Activated CD4-positive, alpha-beta memory T cell treated with anti-CD3 and anti-CD28 coated beads for 36 hours (primary cell): ENCODE measurements at places on chromosomes 3 and 15.
A peak's percentile ranks its signal among the peaks of the same experiment; 100 is the strongest.

GRCh38 chr15:52960283-52960682 is 170.1 kb upstream of the ONECUT1 start:
- DNase-seq: no peak

DNA sequence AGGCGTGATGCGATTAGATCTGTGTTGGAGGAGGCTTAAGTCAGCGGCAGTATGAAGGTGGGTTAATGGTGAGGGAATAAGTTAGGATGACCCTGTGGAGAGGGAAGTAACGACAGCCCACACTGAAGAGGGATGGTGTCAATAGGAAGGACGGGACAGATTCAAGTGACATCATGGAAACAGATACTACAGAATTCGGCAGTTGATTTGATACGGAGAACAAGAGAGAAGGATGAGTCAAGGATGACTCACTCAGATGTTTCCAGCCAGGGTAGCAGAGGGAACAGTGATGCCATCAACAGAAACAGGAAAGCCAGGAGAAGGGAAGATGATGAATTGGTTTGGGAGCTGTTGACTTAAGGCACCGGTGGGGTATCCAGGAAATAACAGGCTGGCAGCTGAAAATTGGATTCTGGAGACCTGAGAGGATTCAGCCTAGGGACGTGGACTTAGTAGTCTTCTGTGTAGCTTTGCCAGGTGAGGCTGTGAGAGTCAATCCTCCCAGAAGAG is 38.0 kb downstream of the SHC4 start:
- peak; percentile 28 for DNase-seq

- no peak for DNase-seq
Measured at GRCh38 chr3:195094191-195094921, 176.6 kb downstream of the XXYLT1 start.

DNA sequence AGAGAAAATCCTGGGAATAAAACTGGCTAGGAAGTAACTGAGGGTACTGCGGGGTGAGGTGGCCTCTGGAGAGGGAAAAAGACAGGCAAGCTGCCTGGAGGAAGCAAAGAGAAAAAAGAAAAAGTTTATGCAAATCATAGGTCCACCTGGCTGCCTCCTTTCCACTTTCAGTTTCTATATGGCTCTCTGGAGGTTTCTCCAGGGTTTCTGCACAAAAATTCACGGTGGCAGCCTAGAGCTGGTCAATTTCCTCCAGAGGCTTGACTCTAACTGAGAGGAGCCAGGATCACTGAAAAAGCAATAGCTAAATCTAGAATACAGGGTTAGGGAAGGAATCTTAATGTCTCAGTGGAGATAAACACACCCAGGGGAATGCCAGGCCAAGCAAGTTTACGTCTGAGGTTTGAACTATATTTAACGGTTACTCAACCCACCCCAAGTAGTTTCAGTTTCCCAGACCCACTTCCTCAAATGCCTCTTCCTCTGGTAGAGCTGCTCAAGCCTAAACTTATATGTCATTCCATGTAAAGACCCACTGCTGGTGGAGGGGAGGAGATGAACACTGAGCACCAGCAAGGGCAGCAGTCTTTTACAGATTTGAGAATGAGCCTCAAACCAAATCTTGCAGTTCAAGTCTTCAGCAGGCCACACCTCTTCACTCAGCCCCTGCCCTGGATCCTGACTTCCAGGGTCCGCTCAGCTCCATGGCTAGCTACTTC is 5.7 kb downstream of the LYSMD2 start:
- DNase-seq: peak; percentile 45

GRCh38 chr3:5133239-5134018 is 11.3 kb downstream of the ARL8B start:
- DNase-seq: no peak

DNA sequence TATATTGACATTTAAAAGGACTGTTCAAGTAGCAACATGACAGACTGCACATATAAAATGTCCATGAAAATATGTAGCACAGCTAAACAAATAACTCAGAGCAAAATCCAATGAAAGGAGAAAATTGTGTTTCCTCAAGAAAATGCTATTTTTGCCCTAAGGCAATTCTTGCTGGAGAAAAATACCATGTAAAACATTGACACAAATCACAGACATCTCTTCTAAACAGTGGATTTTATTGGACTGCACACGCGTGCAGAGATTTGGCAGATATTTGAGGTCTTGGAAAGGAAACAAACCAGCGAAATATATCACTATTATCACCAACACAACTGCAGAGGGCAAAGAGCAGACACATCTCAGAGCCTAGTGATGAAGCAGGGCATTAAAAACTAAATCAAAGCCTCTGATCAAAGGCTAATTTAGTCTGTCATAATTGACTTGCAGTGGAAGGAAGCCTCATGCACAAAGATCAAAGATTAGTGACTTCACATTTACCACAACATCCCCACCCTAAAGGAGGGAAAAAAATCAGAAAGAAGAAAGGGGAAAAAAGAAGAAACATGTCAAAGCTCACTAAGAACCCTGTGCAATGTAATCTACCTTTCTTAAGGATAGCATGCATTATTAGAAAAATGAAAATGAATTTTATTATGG is 52.4 kb downstream of the CHL1 start:
- DNase-seq: no peak

DNA sequence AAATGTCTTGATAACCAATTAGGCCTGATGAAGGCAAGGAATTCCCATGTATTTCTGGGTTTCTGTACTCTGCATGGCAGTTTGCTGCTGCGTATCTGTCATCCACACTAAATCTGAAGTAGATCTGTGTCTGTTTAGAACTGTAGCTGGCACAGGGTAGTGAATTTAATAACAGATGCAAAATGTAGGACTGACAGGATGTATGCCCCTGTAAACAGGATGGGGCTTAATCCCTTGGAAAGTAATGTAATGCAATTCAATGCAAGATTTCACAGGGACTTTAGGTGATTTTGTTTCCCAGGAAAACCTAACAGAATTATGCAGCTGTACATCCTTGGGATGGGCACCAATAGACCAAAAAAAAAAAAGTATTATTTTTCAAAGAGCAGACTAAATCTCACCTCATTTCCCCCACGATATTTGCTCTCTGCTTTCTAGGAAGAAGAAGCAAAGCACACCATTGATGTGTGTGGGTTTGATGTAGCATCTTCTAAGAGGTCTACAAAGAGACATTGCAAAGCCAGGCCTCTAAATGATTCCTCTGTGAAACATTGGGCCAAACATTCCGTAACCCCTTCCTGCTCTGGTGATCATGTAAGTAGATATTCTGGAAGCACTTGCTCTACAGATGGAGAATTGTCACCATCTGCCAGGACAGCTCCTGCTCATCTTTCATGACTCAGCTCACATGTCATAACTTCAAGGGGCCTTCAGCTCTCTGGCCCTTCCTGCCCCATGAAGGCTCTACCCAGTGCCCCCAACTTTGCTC is 464.3 kb upstream of the RGMA start:
- DNase-seq: no peak

DNA sequence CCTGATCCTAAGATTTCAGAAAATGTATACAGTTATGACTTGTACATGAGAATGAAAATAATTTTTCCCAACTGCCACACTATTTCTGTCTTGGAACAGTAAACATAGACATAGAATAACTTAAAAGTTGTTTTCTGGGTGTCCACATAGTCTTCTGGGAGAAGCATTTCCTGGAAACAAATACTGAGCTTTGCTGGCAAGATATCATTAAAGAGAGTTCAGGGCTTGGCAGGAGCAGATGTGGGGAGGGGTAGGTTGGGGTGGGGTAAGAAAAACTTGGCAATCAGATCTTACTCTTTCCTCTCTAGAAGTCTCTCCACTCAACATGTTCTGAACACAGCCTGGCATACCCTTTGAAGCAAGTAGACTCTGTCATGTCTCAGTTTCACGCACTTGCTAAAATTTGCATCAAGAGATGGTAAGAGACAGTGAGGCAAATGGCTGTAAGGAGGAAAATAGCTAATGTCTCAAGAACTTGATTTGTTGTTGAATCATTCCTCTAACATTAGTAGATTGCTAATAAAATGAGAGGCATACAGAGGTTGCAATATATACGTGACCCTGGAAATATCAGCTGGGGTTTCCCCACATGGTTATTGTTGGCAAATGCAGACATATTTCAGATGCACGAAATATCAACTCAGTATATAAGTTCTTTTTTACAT is 27.3 kb upstream of the ABI3BP start:
- no peak for DNase-seq

DNA sequence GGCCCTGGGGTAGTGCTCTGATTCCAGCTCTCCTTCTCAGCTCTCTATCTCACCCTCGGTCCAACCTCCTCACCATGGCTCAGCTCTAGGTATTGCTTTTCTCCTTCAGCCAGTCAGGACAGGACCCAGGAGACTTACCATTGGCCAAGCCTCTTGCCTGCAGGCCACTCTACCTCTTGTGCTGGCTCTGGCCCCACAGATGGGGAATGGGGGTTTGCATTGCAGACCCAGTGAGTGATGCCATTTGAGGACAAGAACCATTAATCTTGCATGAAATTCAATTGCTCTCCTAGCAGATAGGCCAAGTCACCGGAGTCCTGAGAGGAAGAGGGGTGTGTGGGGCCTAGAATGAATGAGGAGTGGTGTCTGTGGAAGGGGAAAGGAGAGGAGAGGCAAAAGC is 6.1 kb upstream of the RPP25 start:
- no peak for DNase-seq

DNA sequence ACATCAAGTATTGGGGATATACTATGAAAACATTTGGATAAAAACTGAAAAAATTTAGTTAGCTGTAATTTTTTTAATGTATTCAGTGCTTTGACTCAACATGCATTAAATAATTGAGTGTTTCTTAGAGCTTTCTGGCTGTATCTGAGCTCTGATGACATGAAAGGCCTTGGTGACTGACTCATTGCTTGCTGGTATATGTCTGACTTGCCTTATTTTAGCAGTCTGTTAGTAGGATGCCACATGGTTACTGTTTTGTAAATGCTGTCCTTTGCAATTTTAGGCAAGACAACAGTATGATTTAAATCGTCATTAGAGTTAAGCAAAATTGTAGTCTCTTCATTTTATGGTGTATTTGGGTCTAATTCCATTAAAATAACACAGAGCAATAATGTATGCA is 199.2 kb downstream of the GHSR start:
- no peak for DNase-seq

- no peak for DNase-seq
Measured at GRCh38 chr15:63942486-63943365, 103.6 kb downstream of the DAPK2 start.

DNA sequence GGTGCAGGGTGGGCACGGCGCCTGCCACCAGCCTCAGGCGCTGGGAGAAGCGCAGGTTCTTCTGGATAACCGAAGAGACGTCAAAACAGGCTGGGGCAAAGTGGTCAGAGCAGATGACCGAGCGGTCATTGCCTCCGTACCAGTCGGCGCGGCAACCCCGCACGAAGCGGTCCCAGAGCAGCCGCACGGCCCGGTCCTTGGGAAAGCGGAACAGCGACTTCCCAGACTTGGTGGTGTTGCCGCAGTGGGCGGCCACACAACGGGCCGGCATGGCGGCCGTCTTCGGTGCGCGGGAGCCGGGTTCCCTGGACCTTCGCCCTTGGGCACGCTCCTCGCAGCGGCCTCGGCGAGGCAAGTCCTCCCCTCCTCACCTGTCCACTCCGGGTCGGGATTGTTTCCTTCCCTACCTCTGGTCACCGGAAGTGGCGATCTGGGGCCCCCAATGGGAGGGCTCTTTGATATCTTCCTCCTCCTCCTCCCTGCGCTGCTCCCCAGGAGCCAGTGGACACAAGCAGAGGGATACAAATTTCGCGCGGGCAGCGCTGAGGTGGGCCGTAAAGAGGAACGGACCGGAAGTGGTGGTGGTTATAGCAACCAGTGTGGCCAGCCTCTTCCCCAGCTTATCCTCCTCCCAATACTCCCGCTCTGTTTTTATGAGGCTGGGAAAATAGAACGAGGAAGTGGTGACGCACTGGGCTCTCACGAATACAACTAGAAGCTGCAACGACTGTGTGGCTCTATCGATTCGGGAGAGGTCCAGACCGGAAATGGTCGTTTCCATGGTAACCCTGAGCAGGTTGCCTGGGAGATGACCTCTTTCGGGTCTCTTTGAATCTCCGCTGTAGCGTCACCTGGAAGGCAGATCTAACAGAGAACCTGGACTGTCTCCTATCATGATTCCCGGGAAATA is at the start of the genes LRRC49 and THAP10:
Gene LRRC49 (plus strand): TSS at position 825 of the 910 bp plus-strand sequence. CDS start 69 bp downstream, at position 894.
Gene THAP10 (minus strand): TSS at position 432 of the 910 bp plus-strand sequence. CDS start 161 bp downstream, at position 271.
- DNase-seq: peak; percentile 70

GRCh38 chr3:25572919-25573385 is 91.8 kb downstream of the TOP2B start:
- DNase-seq: no peak

- DNase-seq: no peak
Measured at GRCh38 chr3:177438596-177439220, 241.4 kb upstream of the TBL1XR1 start.

GRCh38 chr3:37481982-37482381 is 307.6 kb upstream of the LRRFIP2 start:
- no peak for DNase-seq

DNA sequence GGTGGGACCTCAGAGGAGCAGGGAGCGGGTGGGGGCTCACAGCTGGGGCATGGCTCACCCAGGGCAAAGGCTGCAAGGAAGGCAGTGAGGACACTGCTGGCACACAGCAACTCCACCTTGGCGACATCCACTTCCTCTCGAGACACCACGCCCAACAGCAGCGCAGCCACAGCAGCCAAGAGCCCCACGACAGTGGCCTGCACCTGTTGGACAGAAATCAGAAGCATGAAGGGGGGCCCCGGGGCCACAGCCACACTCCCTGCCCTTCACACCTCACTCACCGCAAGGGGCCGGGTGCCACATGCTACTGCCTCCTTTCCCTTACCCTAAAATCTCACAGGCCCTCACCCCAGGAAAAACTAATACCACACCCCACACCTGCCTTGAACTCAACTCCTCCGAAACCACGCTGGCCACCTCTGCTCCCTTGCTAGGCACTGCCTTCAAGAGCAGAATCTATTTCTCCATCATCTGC is 57.3 kb downstream of the ROPN1B start:
- DNase-seq: no peak

GRCh38 chr3:9161298-9161697 is 88.1 kb downstream of the SRGAP3 start:
- DNase-seq: no peak

GRCh38 chr3:143428294-143428693 is 308.7 kb downstream of the CHST2 start:
- no peak for DNase-seq

- peak; percentile 31 for DNase-seq
Measured at GRCh38 chr15:89143503-89144162, 55.4 kb downstream of the ABHD2 start.

DNA sequence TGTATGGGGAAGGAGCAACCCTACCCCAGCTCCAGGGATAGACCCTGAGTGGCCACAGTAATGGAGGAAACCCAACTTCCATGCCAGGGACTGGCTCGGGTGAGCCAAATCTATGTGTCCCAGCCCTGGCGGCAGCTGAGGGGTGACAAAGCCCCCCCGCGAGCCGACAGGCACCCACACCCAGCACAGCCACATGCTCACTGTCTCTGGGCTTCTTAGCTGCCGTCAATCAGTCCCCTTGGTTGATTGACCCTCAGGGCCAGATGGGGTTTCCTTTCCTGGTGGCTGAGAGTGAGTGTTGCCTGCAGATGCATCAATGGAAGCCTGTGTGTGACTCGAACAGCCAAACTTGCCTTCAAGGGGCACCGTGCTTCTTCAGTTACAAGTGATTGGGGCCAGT is 2.1 kb upstream of the OCA2 start:
- no peak for DNase-seq
